Astrocyte (in vitro differentiated cells and primary cell): ENCODE measurements at places on chromosomes 3 and 15.

GRCh38 chr15:96599268-96599667 is 268.8 kb downstream of the NR2F2 start:
- no peak for DNase-seq

- no peak for DNase-seq
Measured at GRCh38 chr3:61997101-61997500, 376.2 kb downstream of the FEZF2 start.

DNA sequence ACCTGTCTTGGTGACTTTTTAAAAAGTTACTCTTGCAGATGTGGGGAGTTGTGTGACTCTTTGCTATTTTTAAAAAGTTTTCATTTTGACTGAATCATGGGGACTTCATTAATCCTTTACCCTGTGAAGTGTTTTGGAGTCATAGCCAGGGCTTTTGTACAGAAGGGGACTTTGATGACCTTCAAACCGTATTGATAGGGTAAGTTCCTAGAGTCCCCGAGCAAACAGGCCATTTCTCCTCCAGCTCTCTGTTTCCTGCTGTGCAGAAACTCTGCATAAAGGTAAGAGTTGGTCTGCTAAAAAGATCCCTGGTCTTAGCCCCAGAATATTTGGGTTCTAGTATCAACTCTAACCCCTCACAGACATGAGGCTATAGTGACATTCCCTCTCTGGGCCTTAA is 170.8 kb upstream of the BCL6 start:
- no peak for DNase-seq

- peak; percentile 57 for DNase-seq
Measured at GRCh38 chr3:76040946-76041345, 255.6 kb upstream of the ZNF717 start.

DNA sequence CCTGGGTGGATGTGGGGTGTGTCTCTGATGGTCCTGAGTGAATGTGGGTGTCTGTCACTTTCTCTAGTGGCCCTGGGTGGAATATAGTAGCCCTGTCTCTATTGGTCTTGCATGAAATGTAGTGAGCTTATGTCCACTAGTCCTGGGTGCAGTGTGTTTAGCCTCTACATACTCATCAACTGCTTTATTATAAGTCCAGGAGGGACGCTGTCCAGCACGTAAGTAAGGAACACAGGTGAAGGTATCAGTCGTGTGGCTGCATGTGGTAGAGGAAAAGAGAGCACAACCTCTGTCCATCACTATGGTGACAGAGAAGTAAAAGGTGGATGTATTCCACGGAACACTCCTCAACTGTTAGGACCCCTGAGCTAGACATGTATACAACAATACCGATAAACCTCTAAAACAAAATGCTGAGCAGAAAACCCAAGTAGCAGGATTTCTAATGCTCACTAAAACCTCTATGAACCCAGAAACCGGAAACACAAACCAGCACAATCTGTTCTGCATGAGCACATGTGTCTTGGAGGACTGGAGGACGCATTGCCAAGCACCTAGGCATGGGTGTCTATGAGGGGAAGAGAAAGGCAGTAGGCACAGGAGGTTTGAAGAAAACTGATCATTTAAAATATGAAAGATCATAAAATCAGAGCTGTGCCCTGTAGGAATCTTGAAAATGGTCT is 11.0 kb downstream of the LTF start:
- DNase-seq, result no peak

DNA sequence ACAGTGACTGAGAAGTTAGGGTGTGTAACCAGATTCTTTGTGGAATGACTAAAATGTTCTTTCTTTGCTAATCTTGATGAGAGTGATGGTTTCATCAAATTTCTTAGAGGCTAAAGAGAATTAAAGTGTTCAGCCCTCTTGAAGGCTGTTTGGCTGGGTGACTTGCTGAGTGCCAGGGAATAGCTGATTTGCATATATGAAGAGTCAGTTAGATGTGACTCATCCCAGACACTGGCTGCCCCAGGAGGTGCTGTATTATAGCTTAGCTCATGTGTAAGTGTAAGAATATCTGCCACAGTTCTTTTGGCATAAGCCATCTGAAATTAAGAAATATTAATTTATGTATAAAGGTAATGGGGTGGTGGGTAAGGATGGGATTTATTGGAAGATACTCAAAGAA is 535.1 kb downstream of the NLGN1 start:
- DNase-seq, result peak; percentile 82

- DNase-seq, result no peak
Measured at GRCh38 chr3:172236771-172237742, 197.7 kb downstream of the FNDC3B start.

GRCh38 chr3:192826214-192827006 is 91.2 kb downstream of the MB21D2 start:
- no peak for DNase-seq
